ENCODE measurements at places on chromosomes 6 and 20.

DNA sequence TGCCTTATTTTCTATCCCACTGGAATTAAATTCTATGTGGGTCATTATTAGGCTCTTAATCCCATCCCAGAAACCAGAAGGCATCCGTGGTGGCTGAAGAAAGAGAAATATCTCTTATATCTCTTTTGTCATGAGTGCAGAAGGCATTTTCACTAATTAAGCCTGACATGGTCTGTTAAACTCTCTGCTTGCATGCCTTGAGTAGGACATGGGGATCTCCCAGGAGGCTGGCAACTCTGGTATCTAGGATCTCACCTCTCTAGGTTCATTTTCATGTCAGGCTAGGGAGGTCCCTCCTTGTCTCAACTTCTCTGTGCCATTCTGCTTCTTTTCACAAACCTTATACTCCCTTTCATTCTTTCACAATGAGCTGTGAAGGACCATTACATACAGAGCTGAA is 25.3 kb upstream of the GPR63 start:
- no peak for DNase-seq

DNA sequence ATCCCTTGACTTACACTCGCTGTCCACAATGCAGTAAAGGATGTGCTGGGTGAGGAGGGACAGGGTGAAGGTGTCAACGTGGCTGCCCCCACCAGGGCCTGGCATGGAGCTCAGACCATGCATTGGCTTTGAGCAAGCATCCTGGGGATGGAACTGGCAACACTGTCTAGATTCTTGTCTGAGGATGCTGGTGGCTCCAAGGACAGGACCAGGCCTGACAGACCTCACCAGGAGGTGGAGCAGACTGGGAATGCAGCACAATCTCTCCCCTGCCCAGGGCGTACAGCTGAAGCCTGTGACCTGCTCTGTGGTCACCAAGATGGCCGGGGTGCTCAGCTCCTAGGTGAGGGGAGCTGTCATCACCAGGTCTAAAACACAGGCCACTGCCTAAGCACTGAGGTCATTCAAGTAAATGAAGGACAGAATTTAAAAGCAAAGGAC is 50.9 kb downstream of the MYH7B start:
- no peak for DNase-seq

DNA sequence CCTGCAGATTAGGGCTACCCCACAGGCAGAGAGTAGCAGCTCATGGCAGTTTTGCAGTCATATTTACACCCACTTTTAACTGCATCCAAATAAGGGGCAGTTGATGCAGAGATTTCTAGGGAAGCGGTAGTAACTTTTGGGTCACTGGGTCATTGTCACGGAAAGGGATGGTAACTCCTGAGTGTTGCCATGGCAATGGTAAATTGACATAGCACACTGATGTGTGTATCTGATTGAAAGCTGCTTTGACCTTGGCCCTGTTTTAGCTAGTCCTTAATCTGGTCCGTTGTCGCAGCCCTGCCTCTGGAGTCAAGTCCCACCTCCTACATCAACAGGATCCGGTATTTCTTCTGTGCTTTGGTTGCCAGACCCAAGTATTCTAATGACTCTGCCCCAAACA is 199.1 kb upstream of the TCF21 start:
- no peak for DNase-seq

DNA sequence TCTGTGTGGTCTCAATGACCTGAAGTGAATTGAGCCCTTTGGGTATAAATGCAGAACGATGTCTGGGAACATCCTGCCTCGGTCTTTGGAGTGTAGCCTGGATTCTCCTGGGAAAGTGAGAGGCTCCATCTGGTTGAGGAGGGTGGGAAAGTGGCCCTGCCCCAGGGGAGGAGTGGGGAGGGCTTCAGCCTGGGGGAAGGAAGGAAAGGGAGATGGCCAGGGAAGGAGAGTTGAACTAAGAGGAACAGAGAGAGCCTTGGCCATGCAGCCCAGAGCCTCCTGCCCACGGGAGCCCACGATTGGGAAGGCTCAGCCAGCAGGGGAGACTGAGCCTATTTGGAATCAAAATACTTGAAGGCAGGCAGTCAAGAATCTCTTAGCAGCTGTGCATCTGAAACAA is 2.3 kb upstream of the EPB41L1 start:
- DNase-seq: no peak

DNA sequence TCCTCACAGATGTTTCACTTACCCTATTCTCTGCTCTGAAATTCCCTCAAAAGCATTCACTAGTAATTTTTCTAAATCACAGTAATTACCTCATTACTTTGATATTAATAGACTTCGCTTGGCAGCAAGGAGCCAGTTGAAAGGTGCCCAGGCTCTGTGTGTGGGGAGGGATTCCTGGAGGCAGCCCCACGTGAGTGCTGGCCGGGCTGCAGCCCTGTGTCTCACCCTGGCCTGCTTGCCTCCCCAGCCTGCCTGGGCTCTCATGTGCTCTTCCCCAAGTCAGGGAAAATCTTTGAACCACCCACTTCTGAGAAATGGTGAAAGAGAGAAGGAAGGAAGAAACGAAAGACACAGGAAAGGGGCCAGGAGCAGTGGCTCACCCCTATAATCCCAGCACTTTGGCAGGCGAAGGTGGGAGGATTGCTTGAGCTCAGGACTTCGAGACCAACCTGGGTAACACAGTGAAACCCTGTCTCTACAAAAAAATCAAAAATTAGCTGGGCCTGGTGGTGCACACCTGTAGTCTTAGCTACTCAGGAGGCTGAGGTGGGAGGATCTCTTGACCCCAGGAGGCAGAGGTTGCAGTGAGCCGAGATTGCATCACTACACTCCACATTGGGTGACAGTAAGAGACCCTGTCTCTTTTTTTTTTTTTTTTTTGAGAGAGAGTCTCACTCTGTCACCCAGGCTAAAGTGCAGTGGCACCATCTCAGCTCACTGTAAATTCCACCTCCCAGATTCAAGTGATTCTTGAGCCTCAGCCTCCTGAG is 20.0 kb upstream of the SNTA1 start:
- no peak for DNase-seq

DNA sequence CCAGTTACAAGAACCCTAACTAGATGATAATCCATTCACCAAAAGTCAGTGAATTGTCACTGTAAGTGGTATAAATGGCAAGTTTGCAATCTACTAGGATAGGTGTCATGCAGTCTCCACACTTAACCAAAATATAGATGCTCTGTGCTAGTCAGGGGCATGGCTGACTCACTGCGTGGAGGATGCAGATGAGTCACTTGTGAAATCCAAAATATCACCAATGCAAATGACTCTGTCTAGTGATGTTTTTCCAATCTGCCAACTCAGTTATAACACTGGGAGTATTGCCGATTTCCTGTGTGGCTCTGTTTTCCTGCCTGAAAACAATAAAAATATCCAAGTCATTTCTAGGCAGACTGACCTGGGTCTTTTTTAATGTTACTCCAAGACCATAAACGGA is 47.8 kb upstream of the NRSN1 start:
- DNase-seq: no peak

- DNase-seq: no peak
These were observed 17.0 kb upstream of the HLA-A start for GRCh38 chr6:29925321-29925720.

GRCh38 chr20:32271620-32272019 is 5.8 kb upstream of the KIF3B start:
- DNase-seq: no peak

DNA sequence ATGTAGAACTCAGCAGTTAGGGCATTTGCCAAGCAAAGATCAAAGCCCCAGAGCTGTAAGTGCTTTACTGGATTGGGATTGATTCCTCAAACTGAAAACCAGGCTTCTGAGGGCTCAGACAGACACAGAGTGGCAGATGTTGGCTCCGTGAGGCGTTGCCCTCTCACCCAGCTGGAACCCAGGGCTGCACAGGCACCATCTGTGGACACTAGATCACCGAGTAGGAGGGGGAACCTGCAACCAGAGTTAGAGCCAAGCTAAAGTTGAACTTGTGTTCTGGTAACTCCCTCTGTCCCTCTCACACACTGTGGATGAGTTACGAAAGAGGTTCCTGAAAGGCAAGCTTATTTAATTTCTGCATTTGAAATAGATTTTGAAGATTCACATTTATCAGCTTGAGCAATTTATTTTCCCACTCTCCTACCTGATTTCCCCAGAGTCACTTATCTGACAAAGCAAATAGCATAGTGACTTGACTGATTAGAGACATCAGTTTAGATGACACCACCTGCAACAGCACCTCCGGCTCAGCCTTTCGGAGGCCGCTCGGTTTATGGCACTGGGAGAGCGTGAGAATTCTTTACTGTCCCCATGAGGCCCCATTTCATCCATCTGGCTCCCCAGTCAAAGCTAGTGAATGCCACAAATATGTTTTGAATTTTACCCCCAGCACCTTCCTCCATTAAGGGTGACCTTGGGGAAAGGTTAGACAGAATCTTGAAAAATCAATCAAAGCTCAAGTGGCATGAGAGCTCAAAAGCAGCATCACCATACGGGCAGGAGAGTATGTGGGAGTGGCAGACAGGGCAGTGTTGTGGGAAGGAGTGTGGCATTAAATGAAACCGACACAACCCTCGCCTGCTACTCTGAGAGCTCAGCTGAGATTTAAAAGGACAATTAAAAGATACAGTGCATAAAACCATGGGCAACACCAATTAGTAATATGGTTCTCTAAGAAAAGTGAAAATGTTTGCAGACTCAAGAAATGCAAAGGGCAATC is 48.5 kb downstream of the RPF2 start:
- DNase-seq: no peak

DNA sequence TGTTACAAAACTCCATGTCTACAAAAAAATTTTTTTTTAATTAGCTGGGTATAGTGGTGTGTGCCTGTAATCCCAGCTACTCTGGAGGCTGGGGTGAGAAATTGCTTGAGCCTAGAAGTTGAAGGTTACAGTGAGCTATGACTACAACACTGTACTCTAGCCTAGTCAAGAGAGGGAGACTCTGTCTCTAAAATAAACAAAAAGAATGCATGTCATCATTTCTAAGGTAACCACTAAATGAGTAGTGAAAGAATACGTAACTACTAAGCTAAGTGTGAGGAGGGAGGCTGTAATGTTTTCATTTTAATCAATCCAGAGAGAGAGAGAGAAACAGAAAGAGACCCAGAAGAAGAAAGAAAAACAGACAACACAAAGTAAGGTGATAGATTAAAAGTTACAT is 9.9 kb downstream of the SYCP2 start:
- no peak for DNase-seq

DNA sequence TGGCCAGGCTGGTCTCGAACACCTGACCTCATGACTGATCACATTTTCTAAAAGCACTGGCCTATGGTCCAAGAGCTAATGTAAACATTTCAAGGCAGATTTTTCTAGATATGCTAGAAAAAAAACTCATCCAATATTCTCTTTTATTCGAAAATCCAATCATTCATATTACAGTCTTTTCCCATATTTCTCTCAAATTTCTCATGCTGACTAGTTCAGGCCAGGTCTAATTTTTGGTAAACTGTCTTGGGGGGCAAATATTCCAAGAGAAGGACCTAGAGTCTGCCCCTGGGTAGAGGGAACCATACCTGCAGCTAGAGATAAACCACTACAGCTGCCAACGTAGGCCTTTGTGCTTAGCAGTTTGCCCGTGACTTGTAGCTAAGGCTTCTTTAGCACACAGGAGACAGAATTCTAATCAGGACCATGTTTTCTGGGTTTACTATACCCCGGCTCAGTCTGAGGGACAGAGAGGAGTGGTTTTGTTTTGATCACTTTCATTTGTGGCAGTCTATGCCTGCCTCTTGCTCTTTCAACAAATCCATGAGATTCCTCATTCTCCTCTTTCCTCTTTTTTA is 71.8 kb upstream of the CITED2 start:
- DNase-seq: no peak

DNA sequence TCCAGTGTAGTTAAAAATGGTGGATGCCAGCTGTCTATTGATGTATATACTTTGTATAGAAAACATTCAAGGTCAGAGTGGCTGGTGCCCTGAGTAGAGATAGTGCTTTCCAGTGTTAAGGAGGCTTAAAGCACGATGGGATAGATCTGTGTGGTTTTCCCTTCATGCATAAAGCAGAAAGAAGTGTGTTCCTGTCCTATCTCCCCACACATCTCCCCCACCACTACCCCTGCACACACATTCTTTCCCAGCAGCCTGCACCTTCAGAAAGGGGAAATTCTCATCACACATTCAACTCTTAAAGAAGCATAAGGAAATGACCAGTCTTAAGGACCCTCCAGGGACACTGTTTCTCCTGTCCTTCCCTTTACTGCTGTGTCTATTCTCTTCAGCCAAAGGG is 221.7 kb upstream of the TAB2 start:
- no peak for DNase-seq

- DNase-seq: no peak
These were observed 119.6 kb upstream of the SSTR4 start for GRCh38 chr20:22915512-22915911.

DNA sequence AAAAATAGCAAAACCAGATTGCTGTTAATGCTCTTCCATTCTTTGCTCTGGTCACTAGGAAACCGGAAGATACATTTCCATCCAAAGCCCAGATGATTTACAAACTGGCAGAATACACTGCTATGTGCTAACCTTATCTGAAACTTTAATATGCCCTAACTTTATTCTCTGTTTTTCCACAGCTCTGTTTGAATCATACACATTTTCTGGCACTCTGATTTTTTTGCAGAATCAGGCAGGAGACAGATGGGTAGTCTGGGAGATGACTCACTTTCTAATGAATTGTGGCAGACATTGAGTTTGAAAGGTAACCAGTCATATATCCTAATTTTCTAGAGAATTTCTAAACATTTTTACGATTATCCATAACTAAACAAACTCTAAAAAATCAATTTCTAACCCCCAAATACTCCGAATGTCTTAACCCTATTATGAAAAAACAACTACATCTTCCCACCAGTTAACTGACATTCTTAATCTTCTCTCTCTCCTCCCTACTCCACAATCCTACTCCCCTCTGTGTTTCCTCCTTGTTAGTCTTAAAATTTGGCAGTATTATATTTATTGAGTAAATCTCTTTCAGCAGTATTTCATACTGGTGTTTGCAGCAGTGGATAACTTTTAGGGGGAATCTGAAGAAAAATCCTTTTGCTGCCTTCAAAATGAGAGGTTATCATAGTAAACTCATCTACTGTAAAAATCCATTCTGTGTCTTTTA is 63.5 kb downstream of the MAN1A1 start:
- no peak for DNase-seq

GRCh38 chr20:33518071-33518470 is 28.2 kb downstream of the CBFA2T2 start:
- DNase-seq: no peak

DNA sequence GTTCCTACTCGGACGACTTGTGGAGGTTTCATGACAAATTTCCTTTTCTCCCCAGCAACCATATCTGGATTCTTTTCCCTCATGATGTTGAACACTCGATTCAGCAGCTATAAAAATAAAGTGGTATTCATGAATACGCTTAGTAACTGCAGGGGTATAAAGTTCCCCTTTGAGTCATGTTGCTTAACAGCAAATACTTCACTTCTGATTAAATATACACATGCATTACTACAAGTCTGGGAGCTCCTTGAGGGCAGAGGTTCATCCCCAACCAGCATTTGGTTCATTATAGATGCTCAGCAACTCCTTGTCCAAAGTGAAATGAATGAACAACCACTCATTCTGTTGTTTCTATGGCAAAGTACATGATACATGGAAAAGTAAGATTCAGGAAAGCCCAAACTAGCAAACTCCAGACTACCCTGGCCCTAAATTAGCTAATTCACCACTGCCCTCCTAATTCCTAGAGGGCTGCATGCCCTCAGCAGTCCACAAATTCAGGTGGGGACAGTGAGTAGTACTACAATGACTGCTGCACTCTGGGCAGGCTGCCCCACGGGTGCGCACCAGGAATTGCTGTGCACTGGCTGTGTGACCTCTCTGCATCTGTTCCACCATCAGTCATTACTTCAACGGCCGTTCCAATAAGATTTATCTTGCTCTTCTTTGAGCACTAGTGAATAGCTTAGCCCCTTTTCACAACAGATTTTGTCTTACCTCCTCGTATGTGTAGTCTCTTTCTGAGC is 15.2 kb downstream of the EIF2S2 start:
- DNase-seq: no peak

Data from naive thymus-derived CD8-positive, alpha-beta T cell (primary cell).